ENCODE measurements at places on chromosomes 1 and 21. TPM values are rescaled to one million over a fixed set of nuclear protein-coding genes. Genes with fewer than 3 reads are reported as not detected.
A peak's percentile ranks its signal among the peaks of the same experiment; 100 is the strongest.

DNA sequence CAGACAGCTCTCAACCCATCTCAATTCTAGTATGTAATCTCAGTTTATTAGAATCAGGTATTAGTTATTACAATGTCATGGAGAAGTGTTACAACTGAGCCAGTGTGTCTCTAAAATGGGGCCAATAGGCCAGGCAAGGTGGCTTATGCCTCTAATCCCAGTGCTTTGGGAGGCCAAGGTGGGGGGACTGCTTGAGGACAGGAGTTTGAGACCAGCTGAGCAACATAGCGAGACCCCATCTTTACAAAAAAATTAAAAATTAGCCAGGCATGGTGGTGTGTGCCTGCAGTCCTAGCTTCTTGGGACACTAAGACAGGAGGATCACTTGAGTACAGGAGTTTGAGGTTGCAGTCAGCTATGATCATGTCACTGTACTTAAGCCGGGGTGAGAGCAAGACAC, 104.9 kb downstream of the BCAR3 start:
- no peak for DNase-seq

Gene KRTAP19-3
- total RNA-seq, result not detected

GRCh38 chr1:63307196-63307794, 15.1 kb upstream of the FOXD3 start:
- DNase-seq, result no peak

- no peak for DNase-seq
These were observed 56.0 kb upstream of the PLXNA2 start for GRCh38 chr1:208300084-208300770.

DNA sequence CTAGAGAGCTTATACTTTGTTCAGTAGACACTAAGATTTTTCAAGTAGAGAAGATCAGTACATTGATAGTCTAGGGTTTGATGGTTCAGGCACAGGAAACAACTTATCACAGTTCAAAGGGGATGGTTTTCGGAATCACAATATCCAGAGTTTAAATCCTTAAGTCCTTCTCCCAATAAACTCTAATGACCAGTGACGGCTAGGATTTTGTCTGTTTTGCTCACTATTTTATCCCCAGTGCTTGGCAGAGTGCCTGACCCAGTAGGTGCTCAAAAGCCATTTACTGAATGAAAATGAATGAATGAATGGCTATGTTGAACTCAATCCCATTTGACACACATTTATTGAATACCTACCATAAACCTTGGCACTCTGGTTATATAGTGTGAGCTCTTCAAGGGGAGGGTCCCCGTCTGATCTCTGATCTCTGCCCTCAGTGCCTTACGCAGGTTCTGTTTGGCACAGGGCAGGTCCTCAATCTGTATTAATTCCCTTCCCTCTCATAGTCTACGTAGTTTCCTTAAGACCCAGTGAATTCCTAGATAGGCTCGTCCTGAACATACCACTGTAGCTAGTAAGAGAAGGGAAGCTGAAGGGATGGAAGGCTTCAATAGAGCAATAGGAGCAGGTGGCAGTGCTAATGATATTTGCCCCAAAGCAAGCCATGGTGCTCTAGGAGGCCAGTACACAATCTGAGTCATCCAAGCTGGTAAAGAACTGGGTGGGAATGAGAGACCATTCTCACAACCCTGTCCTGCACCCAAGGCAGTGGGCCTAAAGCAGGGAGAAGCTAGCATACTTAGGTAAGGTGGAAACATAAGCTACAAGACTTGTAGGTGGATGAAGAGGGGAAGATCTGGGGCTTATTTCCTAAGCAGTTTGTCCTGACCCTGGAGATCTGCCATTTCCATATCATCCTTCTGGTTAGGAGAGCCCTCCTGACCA, 53.4 kb downstream of the DMAP1 start:
- no peak for DNase-seq

DNA sequence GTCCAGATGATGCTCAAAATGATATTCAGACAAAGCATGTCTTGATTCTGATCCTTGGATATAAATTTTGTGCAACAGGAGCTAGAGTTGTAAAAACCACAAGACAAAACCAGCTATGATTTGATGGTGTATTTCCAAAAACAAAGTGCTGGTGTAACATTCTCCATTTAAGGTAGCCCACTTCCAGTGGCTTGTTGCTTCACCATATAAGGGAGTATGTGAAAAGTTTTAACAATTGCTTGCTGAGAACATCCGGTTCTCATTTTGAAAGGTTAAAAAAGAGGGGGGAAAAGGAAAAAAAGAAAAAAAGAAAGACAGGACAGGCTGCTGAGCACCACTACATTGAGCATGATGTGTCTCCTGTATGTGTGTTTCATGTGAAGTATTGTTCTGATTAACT, 123.6 kb downstream of the MACF1 start:
- no peak for DNase-seq

- no peak for DNase-seq
These were observed 5.2 kb upstream of the FAM89A start for GRCh38 chr1:231045286-231045685.

Gene AGBL4
- total RNA-seq, result 0.52 TPM

DNA sequence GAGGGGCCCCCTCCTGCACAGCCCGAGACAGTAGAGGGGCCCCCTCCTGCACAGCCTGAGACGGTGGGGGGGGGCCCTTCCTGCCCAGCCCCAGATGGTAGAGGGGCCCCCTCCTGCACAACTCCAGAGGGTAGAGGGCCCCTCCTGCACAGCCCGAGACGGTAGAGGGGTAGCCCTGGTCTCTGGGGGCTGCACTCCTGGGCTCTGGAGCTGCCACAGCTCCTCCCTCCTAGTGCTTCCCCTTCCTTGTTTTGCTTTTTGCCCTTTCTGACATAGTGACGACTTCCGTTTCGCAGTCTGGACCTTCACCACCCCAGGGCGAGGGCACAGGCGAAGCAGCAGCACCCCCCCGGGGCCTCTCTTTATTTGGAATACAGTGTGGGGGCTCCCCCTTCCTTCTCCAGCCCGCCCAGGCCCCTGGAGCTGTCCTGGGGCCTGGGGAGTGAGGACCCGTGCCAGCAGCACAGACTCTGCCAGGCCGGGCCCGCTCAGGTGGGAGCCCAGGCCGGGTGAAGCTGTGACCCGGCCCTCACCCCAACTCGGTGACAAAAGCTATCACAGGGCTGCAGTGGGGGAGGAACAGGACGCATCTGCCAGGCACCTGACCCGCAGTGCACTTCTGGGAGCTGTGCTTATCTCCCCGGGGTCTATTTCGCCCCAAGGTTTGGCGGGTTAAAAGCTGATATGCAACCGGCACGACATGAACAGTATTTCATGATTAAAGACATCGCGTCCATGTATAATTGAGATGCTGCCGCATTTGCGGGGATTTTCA, 1.1 kb upstream of the PRXL2B start:
- peak; percentile 81 for DNase-seq

- no peak for DNase-seq
These were observed 49.7 kb downstream of the FHAD1 start for GRCh38 chr1:15296585-15297321.

- DNase-seq, result no peak
These were observed 12.3 kb downstream of the TAL1 start for GRCh38 chr1:47219590-47220220.

- peak; percentile 86 for DNase-seq
These were observed 3.3 kb upstream of the CNR2 start for GRCh38 chr1:23916209-23917131.

DNA sequence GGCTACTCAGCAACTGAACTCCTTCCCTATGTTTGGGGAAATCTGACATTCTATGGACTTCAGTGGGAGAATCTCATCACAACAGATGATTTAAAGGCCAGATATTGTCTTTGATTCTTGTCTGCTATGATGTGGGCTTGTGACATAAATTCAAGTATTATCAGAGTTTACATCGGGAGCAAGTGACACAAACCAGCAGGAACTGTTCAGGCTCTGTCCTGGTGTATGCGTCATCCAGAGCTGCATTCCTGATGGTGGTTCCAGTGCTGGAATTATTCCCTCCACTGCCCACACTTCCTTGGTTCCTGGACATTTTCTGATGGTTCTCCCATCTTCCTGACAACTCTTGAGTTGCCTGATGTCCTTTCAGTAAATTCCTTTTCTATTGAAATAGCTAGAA, 10.8 kb upstream of the LSM10 start:
- DNase-seq, result no peak

GRCh38 chr1:162560303-162561036, 1.1 kb upstream of the UAP1 start:
- DNase-seq, result peak; percentile 49

Gene ASTN1
- 1.1 TPM for total RNA-seq

- DNase-seq, result no peak
These were observed 141.6 kb downstream of the MIS18A start for GRCh38 chr21:32137266-32137665.

DNA sequence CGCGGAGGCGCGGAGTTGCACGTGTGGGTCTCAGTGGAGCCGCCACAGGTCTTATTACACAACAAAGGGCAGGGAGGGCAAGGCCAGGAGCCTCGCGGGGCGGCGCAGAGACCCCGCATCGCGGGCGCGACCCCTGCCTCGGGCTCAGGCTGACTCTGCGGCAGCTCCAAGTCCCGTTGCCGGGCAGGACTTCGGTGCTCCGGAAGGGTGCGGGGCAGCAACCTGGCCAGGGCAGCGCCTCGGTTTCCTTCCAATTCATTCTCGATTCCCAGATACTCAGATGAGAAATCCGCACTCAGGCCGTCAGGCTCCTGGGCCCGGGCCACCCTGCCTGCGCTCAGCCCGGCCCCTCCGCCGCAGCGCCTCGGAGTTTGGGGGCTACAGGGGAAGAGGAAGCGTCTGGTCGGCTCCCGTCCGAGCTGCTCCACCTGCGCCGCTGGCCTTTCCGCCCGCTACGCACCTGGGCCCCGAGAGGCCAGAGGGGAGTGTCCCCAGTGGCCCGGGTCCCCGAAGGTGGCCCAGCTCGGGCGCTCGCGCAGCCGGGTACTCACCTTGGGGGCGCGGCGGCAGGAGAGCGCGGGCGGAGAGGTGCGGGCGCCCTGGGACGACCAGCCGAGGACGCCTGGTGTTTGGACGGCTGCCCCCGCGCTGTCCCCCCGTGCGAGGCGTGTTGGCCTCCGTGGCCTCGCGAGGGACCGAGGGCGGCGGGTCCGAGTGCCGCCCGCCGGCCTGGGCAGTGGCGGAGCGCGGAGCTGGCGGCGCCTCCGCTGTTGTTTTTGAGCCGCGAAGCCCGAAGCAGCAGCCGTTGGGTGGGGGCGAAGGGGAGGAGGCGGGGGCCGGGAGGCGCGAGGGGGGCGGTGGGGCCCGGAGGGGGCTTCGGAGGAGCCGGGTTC, 1.1 kb upstream of the PRDM16 start:
- no peak for DNase-seq

Gene ADCY10
- total RNA-seq, result 0.93 TPM

- no peak for DNase-seq
These were observed 137.8 kb downstream of the KIF26B start for GRCh38 chr1:245292553-245292952.

DNA sequence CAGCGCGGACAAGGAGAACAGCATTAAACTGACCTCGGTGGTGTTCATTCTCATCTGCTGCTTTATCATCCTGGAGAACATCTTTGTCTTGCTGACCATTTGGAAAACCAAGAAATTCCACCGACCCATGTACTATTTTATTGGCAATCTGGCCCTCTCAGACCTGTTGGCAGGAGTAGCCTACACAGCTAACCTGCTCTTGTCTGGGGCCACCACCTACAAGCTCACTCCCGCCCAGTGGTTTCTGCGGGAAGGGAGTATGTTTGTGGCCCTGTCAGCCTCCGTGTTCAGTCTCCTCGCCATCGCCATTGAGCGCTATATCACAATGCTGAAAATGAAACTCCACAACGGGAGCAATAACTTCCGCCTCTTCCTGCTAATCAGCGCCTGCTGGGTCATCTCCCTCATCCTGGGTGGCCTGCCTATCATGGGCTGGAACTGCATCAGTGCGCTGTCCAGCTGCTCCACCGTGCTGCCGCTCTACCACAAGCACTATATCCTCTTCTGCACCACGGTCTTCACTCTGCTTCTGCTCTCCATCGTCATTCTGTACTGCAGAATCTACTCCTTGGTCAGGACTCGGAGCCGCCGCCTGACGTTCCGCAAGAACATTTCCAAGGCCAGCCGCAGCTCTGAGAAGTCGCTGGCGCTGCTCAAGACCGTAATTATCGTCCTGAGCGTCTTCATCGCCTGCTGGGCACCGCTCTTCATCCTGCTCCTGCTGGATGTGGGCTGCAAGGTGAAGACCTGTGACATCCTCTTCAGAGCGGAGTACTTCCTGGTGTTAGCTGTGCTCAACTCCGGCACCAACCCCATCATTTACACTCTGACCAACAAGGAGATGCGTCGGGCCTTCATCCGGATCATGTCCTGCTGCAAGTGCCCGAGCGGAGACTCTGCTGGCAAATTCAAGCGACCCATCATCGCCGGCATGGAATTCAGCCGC, 2.5 kb downstream of the S1PR1 start:
- DNase-seq, result no peak

- no peak for DNase-seq
These were observed 967.8 kb upstream of the NCAM2 start for GRCh38 chr21:20030390-20030789.

DNA sequence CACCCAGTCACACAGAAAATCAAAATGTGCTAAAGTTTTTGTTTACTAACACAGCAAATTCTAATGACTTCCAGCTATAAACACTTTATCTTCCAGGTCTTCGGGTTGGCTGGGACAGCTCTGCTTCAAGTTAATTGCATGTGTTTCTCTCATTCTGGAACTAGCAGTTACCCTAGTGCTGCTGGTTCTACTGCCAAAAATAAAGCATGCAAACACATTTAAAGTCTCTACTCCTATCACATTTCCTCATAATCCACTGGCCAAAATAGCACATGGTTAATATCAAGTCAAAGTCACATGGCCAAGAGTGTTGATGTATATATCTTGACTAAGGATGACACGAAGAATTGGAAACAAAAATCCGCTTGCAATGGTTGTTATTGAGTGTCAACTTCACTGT, 973.1 kb upstream of the ADGRL2 start:
- no peak for DNase-seq

DNA sequence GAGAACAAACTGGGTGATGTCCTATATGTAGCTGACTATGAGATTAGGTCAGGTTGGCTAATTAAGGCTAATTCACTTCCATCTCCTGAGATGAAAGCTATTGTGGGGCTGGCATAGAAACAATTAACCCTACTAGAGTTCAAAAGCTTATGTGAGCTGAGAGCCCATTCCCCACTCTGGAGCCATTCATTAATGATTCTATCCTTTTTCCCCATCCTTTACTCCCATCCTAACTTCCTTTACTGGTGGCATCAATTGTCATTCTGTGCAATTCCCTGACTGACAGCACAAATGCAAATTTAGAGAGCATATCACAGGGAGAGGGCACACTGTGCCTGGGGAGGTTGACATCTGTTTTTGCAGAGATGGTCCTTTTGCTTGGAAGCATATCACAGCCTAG, 103.9 kb downstream of the URB2 start:
- DNase-seq, result no peak

Data from hepatocyte (in vitro differentiated cells).